ENCODE measurements at places on chromosomes 4 and X.

- DNase-seq, result no peak
Observed at GRCh38 chr4:27082776-27083175, 222.1 kb downstream of the STIM2 start.

DNA sequence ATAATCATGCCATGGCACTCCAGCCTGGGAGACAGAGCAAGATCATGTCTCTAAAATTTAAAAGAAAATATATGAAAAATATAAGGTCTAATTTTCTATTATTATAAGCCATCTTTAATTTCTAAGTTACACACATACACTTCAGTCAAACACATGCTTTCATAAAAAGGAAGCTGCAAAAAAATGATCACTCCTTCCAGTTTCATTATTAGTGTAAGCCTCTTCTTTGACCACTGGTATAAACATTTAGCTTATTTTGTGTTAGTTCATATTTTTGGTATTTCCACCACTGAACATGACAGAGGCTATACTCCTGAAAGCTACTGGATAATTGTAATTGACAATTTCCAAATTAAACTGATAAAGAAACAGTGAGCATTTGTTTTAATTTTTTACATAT, 163.3 kb upstream of the USP38 start:
- DNase-seq, result no peak

- no peak for DNase-seq
Observed at GRCh38 chrX:78957049-78957767, 12.0 kb downstream of the P2RY10 start.

GRCh38 chr4:149914119-149915115, 98.8 kb upstream of the IQCM start:
- peak; percentile 8 for DNase-seq

DNA sequence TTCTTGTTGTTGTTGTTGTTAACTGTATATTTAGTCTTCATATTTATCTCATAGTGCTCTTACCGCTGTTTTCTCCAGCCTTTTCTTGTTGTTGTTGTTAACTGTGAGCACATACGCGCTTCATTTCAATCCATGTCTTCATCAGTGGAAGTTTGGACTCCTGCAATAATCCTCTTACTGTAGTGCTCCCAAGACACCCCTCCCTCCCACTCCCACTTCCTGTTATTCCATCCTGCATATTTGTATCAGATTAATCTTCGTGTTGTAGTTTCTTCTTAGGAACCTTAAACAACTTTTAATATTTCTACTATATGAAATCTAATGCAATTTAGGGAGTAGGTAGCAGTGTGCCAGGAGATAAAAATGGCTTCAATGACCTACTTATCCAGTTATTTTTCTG, 674.8 kb downstream of the RAPGEF2 start:
- no peak for DNase-seq

- DNase-seq, result no peak
Observed at GRCh38 chrX:153919281-153919680, 6.8 kb downstream of the ARHGAP4 start.

DNA sequence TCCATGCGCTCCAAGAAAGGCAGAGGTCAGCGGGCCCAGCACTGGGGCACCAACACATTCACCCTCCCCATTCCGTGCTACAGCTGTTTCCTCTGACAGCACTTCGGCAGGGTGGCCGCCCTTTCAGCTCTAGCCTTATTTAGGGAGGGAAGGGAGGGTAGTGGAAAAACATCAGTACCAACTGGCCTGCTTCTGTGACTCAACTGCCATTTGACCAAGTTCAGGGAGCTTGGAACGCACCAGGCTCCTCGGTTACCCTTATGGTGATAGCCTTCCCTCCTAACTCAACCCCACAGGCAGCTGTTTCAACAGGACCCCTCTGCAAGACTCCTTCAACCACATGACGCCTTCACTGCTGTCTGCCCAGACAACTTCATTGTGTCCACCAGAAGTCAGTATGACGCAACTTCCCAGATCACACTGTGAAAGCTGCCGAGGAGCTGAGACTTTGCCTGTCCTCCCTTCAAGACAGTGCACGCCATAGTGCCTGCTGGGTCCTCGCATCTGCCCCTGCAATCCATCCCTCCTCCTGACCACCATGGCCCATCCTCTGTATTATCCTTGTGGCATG, 132.2 kb downstream of the AFAP1 start:
- no peak for DNase-seq

DNA sequence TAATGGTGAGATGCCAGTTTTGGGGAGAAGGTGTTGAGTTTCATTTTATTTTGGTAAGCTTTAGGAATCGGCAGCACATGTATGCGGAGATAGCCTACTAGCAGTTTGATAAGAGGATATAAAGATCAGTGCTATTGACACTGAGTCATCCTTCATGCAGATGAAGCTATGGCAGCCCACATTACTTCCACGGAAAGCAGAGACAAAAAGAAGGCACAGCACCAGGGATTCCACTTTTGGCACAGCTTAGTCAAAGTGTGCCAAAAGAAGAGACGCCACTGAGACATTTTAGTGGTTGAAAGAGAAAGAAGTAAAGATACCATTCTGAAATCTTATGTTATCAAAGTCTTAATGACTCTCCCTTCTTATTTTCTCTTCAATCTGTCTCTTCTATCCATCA, 103.8 kb downstream of the GABRB1 start:
- DNase-seq, result no peak

- peak; percentile 9 for DNase-seq
Observed at GRCh38 chrX:154515090-154515965, 704 bp downstream of the FAM3A start.

GRCh38 chr4:93743022-93743421, 85.5 kb upstream of the ATOH1 start:
- DNase-seq, result no peak

DNA sequence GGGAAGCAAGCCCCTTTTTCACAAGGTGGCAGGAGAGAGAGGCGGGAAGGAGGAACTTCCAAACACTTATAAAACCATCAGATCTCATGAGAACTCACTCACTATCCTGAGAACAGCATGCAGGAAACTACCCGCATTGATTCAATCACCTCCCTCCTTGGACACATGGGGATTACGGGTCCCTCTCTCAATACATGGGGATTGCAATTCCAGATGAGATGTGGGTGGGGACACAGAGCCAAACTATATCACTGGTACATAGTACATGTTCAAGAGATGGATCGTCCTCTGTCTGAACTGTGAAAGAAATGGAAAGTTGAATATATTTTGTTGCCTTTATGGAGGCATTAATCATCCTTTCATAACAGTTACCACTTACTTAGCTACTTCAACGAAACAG, 12.8 kb downstream of the EREG start:
- no peak for DNase-seq

DNA sequence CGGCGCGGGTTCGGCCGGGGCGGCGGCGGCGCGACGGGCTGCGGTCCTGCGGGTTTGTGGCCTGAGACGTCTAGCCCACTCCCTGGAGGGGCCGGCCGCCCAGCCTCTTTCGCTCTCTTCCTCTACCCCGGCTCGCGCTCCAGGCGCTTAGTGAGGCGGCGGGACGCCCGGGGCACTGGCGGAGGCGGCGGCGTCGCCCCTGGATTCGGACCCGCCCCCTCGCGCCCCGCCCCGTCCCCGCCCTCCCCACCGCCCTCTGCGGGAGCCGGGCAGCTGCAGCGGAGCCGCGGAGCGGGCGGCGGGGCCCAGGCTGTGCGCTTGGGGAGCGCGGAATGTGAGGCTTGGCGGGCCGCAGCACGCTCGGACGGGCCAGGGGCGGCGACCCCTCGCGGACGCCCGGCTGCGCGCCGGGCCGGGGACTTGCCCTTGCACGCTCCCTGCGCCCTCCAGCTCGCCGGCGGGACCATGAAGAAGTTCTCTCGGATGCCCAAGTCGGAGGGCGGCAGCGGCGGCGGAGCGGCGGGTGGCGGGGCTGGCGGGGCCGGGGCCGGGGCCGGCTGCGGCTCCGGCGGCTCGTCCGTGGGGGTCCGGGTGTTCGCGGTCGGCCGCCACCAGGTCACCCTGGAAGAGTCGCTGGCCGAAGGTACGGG, at the start of gene BMP2K:
BMP2K (plus strand) TSS at position 272 of the 650 bp plus-strand sequence; CDS start at position 466, 194 bp downstream.
- DNase-seq, result peak; percentile 71

GRCh38 chr4:3680656-3681055, 85.5 kb upstream of the ADRA2C start:
- no peak for DNase-seq
